ENCODE measurements at places on chromosomes 3 and 15.

DNA sequence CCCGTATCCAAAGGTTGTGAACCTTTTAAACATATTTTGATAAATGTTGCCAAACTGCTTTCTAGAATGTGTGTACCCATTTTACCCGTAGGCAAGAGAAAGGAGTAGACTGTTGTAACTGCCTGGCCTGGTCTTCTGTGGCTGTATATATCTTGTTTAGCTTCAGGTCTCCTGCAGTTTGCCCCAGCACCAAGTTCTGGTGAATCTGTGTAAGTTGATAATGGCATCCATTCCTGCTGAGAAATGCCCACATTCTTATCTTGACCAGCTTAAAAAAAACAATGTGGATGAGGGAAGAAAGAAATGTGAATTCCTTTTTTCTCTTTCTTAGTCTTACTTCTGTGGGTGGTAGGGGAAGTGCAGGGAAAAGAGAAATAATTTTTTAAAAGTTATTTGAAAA lies 53.3 kb upstream of the TLE3 start:
- DNase-seq = no peak

DNA sequence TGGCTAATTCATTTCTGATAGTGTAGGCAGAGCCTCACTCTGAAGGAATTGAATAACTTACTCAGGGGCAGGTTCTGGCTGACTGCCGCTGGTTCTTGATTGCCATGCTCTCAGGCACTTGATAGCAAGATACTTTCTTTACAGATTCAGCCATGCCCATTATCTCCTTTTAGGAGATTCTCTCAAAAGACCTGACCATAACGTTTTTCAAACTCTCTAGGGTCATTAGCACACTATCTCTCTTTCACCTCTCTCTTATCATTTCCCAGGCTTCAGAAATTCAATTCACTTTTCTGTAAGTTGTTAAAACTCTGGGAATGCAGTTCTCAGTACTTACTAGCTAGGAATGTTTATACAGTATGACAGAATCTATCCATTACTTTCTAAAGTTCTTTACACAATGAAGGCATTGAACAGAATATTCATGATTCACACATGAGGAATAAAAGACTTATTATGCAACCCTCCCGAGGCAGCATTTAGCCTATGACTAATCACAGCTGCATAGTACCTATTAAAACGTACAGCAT lies 850.3 kb upstream of the CADM2 start:
- no peak for DNase-seq

- no peak for DNase-seq
Measured at GRCh38 chr3:147614210-147614609, 205.0 kb downstream of the ZIC1 start.

- no peak for DNase-seq
Measured at GRCh38 chr3:113794526-113794925, 44.1 kb upstream of the GRAMD1C start.

- DNase-seq = no peak
Measured at GRCh38 chr3:115704661-115705338, 81.5 kb downstream of the GAP43 start.

DNA sequence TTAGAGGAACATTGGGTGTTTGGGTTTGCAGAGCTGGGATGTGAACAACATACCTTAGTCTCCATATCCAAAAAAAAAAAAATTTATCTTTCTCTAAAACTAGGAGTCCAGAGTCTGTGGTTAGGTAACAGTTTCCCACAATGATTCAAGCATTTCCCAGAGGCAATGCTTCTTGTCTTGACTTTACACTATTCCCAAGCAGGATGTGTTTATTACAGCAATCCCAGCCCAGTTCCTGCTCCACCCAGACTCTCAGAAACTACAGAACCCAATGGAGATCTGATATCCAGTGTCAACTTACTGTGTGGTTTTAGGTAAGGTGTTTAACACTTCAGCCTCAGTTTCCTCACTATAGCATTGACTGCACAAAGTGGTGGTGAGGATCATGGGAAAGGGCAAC lies 2.3 kb upstream of the C3orf62 start:
- no peak for DNase-seq

DNA sequence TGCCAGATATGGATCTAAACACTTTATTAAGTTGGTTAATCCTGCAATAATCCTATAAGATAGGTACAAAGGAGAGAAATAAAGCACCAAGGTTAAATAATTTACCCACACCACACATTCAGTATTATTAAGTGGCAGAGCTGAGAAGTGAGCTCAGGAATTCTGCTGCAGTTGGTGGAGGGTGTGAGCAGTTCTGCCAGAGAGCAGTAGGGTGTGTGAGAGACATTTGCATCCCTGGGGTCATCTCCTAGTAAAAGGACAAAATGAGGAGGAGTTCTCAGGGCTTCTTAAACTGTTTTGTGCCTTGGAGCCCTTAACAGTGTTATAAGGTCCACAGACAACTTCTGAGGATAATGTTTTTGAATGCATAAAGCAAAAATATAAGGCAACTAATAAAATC lies 484.5 kb downstream of the TAFA4 start:
- DNase-seq = no peak

GRCh38 chr3:73513260-73513659 lies 111.5 kb downstream of the PDZRN3 start:
- no peak for DNase-seq

- no peak for DNase-seq
Measured at GRCh38 chr3:108474581-108474980, 35.8 kb downstream of the MYH15 start.

DNA sequence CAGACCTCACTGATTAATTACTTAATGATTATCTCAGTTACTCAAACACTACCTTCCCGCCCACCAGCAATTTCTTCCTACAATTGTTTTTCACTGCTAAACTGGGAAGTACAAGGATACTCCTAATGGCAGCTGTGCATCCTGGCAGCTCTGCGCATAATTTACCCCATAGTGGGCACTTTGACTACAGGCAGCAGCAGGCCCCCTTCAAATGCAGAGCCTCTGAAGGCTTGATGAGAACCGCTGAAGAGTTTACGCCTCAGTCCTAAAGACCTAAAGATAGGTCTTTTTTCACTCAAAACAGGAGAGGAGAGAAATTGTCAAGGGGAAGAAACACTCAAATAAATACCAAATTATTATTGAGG lies 10.7 kb downstream of the CCDC32 start:
- DNase-seq = no peak

GRCh38 chr3:117681619-117682018 lies 972.0 kb downstream of the TUSC7 start:
- DNase-seq = no peak

DNA sequence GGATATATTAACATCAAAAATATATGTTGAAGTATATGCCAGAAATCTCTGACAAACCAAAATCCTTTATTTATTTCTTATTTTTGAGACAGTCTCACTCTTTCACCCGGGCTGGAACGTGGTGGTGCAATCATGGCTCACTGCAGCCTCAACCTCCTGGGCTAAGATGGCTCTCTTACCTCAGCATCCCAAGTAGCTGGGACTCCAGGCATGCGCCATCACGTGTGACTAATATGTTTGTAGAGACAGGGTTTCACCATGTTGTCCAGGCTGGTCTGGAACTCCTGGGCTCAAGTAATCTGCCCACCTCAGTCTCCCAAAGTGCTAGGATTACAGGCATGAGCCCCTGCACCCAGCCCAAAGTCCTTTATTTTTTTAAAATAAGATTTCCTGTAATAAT lies 11.9 kb downstream of the FAIM start:
- no peak for DNase-seq

- no peak for DNase-seq
Measured at GRCh38 chr3:145557405-145557804, 603.6 kb downstream of the PLOD2 start.

GRCh38 chr15:47991357-47991756 lies 129.4 kb upstream of the SLC24A5 start:
- no peak for DNase-seq

DNA sequence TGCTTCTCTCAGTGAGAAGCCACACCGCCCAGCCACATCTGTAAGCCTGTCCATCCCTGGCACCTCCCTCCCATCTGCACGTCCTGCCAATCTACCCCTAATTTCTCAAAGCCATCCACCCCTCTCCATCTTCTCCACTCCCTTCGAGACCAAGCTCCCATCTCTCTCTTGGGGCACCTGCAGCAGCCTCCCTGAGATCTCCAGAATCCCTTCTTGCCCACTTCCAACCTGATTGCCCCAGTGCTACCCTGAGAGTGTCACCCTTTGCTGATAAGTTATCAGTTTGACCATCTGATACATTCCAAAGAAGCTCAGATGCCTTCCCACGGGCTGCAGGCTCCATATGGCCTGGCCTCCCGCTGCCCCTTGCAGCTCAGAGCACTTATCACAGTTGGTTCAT lies 496.1 kb downstream of the SHQ1 start:
- DNase-seq = no peak

DNA sequence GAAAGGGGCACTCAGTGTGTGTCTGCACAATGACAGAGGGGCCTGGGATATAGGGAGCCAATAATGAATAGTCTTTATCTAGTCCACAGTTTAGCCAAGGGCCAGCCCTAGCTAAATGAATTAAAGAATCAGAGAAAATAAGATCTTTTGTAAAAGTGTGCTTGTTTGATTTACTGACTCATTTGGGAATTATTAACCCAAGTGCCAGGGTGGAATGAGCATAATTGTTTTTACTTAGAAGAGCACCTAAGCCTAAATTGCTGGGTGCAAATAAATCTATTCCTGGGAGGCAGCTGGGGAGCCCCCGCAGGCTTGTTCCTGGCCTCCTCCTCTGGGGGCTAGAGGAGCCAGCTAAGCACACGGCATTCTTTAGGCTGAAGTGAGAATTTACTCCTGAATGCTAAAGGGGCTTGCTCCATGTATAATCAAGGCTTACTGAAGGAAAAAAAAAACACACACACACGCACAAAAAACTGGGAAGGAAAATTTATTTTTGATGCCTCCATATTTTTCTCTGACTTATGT lies 405.3 kb upstream of the SUCLG2 start:
- no peak for DNase-seq

- no peak for DNase-seq
Measured at GRCh38 chr3:128879991-128880390, 571 bp downstream of the ACAD9 start.

- DNase-seq = no peak
Measured at GRCh38 chr3:106261396-106261795, 392.6 kb upstream of the CBLB start.

GRCh38 chr3:120841264-120841663 lies 66.7 kb upstream of the STXBP5L start:
- no peak for DNase-seq

- DNase-seq = no peak
Measured at GRCh38 chr15:93848490-93848889, 382.9 kb upstream of the MCTP2 start.

DNA sequence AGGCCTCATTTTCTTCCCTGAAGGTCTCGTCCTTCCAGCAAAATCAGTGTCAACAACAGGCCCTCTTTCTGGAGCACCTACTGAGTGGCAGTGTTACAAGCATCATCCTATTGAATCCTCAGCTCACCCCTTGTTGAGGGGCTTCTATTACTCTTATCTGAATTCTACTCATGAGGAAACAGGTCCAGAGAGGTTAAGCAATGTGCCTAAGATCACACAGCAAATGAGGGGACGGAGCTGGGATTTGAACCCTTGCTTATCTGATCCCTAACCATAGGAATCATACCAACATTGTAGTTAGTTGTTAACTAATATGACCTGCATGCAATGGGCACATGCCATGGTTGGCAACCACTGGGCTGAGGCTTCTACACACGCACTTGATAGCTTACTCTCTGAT lies 63.0 kb downstream of the SLC6A6 start:
- no peak for DNase-seq

GRCh38 chr3:82462977-82463376 lies 701.5 kb upstream of the GBE1 start:
- DNase-seq = no peak

- DNase-seq = no peak
Measured at GRCh38 chr3:23711916-23712494, 93.8 kb upstream of the UBE2E1 start.

DNA sequence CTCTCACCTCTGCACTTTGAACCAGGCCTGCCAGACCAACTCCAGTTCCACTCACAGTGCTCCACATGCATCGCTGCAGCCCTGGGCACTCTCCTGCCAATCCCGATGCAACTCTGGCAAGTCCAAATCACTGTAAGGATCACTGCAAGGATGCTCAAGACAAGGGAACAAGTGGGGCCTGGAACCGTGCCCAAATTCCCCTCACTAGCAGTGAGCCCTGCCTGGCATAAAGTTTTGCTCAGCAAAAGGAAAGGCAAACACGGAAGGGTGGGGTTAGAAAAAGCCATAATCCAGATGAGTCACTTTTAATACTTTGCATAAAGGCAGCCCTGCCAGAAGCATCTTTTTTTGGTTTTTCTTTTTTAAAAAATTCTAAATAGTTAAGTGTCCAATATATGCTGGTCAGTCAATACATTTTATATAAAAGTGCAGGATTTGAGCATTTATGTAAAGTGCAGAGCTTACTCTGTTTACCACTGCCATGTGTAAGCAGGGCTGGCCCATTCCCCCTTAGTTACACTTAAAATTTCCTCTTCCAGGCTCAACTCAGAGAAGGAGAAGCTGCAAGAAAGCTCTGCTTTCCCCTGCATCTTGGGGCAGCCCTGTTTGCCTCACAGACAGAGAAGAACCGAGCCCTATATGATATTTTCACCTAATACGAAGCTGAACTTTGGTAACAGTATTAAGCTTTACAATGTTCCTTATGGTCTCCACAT lies 102.2 kb downstream of the CD47 start:
- DNase-seq = no peak

GRCh38 chr15:80507638-80508316 lies 103.6 kb downstream of the ARNT2 start:
- no peak for DNase-seq

DNA sequence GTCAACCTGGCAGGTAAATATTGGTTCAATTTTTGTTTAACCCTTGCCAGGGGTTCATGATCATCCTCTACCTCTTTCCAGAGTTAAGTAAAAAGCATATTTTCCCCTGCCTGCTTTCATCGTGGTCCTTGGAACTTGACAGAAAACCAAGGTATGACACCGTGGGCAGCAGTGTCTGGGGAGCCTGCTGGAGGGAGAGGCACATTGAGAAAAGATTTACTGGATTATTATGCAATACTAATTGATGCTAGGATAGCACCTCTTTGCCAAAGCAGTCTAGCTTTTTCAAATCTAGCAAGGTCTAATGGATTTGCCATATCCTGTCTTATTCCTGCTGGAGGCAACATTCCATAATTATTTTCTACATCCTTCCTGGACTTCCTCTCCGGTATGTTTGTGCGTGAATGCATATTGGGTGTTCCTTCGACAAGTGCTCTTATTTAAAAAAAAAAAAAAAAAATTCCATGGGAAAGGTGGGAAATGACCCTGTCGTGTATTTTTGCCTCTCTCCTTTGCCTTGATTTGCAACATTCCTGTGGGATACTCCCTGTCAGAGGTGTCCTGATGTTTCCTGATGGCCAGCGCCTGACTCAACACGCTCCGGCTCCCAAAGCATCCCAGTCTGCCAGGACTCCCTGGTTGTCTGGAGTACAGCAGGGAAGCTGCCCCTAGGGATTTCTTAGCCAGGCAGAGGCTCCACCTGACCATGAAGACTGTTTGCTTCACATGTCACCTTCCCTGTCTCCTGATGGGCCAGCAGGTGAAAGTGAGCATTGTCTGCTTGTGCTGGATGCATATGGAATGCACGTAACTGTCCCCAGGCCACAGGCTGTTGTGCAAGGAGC lies 6.3 kb downstream of the BHLHE40 start:
- no peak for DNase-seq

GRCh38 chr3:182597621-182598041 lies 195.7 kb upstream of the ATP11B start:
- DNase-seq = no peak

All from stimulated activated CD8-positive, alpha-beta memory T cell treated with anti-CD3 and anti-CD28 coated beads, Interleukin-4, amount 100 ng/mL, for 1 hour (primary cell).